ENCODE measurements at places on chromosomes 5 and 9.

DNA sequence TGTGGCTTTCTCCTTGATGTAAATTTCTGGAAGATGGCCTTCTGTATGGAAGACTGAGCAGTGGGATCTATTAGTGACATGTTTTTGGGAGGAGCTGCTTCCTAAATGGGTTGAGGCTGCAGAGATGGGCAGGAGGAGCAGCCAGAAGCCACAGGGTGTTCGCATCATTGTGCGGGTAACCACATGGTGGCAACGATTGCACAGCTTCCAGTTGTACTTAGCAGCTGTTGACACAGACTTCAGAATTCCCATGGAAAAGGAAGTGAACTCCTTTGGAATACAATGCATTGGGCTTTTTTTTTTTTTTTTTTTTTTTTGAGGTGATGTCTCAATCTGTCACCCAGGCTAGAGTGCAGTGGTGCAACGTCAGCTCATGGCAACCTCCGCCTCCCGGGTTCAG lies 297.3 kb downstream of the NR3C1 start:
- no peak for DNase-seq

GRCh38 chr5:146369691-146370090 lies 31.1 kb downstream of the POU4F3 start:
- no peak for DNase-seq

DNA sequence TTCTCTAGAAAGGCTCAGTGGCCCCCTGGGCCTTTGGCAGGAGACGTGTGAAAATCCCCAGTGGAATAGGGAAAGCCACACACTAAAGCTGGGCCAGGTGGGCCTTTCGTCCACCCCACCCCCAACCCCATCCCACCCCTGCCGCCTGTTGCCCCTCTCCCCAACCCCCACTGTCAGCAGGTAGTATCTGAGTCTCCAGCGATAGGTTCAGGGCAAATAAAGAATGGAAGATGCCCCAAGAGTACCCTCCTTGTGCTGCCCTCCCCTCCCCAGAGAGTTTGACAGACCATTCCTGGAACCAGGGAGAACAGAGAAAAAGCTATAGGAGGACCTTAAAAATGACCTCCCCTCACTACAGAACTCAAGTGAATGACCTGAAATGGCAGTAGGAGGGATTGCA lies 36.7 kb upstream of the UBE2D2 start:
- DNase-seq: no peak

GRCh38 chr5:4205398-4205797 lies 609.8 kb downstream of the IRX1 start:
- no peak for DNase-seq

DNA sequence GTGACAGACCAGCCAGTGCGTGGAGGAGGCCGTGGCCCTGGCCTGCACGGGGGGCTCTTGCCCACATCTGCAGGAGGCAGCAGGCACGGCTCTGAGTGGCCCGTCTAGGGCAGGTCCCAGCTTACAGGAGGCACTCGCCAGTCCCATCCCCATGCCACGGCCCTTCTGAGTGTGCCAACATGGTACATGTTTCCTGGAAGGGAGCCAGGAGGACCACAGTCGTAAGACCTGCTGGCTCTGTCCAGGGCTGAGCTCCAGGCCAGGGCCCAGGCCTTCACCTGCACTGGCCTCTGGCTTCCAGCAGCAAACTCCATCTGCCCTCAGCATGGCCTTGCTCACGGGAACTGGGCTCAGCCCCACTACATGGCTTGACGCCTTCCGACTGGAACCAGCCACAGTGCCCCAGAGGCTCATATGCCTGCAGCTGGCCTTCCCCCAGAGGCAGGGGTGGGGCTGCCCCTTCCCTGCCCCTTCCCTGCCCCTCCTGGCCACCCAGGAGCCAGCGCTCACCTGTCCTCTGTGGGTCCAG lies 3.8 kb downstream of the NKD2 start:
- DNase-seq: no peak

DNA sequence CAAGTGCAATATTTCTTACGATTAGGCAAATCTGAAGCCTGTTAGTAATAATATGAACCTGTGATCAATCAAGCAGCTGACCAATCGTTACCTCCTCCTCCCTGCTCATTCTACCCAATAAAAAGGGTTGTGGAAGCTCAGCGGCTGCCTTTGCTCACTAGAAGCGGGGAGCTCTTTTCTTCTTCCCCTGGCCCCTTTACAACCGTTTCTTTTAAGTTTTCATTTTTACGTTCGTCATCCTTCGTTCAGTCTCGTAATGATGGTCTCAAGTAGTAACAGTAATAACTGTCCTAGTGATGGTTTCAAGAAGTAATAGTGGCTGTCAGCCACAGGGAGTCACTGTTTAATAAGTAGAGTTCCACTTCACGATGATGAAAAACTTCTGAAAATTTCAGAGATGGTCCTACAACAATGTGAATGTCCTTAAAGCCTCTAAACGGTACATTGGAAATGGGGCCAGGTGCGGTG lies 6.2 kb downstream of the UGT3A2 start:
- DNase-seq: no peak

DNA sequence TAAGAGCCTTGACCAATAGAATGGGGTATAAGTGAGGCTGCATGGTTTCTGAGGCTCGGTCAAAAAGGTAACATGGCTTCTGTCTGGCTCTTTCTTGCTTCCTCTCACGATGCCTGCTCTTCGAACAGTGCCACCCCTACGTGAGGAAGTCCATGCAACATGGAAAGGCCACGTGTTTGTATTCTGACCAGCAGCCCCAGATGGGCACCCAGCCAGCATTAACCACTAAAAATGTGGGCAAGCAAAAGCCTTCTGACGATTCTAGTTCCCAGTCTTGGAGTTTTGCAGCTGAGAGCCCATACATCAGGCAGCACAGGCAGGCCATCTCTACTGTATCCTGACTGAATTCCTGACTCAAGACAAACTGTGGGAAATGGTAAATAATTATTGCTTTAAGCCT lies 24.2 kb upstream of the NREP start:
- no peak for DNase-seq

DNA sequence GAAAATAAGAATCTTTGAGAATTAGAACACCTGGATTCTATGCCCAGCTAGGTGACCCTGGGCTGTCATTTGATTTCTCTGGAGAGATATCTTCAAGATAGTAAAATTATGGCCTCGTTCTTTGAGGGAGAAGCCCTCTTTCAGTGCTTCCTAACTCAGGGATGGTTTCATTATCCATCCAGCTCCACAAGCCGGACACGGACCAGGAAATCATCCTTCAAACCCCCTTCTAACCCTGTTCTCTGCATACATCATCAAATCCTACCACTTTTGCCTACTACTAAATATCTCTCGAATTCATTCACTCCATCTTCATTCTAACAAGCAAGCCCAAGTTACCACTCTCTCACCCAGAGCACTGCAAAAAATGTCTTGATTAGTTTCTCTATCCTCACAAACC lies 57.2 kb downstream of the MAPKAP1 start:
- DNase-seq: no peak

GRCh38 chr5:60102961-60103693 lies 209.6 kb upstream of the PDE4D start:
- DNase-seq: no peak

DNA sequence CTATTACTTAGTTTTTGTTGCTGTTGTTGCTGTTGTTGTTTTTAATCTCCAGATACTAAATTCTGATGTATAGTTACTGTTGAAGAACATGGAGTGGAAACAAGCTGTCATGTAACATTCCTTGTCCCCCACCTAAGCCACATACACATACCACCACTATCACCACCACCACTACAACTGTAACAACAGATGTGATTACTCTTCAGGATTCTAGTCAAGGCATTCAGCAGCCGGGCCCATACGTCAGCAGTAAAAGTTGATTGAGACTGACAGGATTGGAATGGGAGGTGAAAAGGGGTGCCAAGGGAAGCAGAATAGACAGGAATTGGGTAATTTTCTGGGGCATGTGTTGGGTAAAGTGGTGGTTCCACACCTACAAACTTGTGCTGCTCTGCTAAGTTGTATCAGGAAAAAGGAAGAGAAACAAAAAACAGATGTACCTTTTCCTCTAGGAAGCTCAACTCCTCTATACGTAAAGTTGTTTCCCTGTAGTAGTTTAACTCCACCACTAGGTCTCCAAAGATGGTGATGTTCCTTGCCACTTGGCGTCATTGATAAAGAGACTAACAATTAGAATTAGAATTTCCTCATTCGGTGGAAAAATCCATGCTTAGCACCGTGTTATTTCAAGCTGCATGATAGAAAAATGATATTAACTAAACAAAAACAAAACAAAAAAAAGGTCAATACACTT lies 138.6 kb downstream of the ARRDC3 start:
- DNase-seq: no peak

GRCh38 chr9:7154650-7155049 lies 396.9 kb downstream of the KDM4C start:
- DNase-seq: no peak

GRCh38 chr5:143370440-143370839 lies 33.0 kb downstream of the NR3C1 start:
- no peak for DNase-seq

DNA sequence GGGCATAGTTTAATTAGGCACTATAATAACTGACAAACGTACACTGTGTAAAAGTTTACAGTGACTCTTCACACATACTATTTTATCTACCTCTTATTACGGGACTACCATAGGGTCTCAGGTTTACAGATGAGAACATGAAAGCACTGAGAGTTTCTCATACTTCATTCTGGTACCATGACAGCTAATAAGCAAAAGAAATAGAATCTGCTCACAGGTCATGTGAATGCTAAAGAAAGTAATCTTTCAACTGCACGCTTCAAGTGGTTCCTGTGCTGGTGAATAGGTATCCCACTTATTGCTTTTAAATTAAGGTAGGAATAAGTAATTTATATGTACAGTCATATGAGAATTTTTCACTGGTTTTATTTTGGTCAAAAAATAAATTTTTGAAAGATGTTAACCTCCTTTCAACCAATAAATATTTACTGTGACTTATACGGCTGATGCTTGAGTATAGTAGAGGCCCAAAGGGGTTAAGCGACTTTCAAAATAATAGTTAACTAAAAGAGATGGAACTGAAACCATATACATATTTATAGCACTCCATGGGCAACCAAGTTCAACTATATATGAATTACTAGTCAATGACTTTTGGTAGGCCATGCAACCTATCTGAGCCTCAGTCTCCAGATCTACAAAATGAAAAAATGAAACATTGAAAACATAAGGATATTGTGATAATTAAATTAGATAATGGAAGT lies 8.1 kb downstream of the CDKN2A start:
- no peak for DNase-seq

DNA sequence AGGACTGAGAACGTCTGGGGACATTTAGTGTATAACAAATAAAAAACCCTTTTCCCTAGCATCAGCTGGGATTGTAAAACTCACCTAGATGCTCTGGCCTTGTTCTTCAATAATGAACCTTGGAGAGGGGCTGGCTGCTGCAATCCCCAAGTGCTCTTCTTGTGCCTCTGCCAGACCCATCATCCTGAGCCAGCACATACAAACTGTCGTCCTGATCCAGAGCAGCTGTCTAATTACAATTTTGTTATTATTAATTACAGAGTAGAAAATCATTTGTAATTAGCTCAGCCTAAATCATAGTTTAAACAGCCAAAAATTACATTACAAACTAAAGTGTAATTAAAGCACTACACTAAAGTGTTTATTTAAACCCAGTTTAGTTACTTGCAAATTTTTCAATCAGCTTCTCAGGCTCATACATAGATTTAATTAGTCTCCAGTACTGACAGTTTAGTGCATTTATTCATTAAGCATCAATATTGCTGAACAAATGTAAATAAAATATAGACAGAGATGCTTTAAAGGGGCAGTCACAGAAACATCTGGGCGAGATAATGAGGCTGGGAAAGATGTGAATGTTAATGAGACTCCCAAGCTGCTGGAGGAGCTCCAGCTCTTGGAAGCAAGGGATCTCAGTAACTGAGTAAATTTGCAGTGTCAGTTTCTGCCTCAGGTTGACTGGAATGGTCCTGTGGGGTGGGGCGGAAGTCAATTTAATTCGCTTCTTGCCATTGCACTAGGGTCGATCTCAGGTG lies 632.3 kb upstream of the TLE4 start:
- DNase-seq: no peak

DNA sequence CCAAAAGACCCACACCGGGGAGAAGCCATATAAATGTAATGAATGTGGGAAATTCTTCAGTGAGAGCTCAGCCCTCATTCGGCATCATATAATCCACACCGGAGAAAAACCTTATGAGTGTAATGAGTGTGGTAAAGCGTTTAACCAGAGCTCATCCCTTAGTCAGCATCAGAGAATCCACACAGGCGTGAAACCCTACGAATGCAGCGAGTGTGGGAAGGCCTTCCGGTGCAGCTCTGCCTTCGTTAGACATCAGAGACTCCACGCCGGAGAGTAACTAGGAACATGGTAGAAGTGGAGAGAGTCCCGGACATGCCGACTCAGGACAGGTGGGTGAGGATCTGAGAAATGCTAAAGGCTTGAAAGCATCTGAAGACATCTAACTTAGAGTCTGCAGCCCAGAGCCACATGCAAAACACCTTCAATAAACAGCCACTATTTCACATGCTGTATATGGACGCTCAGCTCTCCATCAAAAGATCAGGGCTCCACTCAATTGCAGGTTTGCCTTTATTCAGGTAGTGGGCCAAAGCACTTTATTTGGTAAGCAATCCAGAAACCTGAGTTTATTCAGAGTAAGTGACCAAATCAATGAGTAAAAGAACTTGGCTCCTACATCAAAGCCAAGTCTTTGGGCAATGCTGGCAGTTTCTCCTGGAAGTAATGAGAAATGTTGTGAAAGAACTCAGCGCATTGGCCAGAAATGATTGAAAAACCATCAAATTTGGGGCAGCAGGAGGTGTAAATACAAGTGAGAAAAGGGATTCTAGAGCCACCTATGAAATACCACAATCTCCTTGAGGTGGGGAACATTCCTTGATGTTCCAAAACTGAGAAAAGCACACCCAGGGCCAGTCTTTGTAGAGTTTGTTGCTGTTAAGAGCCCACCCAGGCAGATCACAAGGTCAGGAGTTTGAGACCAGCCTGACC lies 6.0 kb downstream of the RPL12 start:
- no peak for DNase-seq

DNA sequence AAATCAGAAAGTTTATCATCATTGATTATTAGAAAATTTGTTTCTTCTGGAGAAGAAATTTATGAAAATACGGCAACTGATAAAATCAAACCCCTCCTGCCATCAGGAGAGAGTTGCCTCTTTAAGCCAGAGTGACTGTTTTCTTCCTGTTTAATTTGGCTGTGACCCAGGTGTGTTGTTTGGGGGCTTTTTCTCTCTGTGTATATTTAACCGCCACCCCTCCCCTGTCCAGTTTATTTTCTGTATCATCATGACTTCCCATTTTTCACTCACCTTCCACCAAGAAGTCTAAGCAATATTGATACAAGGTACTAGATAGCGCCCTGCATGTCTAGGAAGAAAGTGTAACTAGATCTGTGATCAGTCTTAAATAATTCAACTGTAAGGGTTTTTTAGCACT lies 50.1 kb downstream of the FAM78A start:
- no peak for DNase-seq

DNA sequence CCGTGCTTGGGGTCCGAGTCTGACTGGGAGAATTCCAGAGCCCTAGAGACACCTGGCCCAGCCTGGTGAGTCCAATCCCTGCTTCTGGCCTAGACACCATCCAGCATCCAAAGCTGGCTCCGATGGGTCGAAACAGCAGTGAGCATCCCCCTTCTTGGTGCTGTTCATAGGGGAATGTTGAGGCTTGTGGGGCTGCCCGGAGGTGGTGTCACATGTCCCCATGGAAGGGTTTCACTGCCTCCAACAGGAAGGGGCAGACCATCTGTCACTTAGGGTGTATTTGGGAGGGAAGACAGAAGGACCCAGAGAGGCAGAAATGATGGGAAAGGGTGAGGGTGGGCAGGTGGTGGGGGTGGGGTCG lies 13.9 kb downstream of the C9orf50 start:
- DNase-seq: no peak
